Calu3 (cell line): ENCODE measurements at places on chromosomes 16 and 17. TPM values are rescaled to one million over a fixed set of nuclear protein-coding genes. Genes with fewer than 3 reads are reported as not detected.

- no peak overlapping the region for H3K27ac ChIP-seq
- no peaks in the 10 kb centered on the region for H3K27me3 ChIP-seq
- no peak for DNase-seq
- H3K4me3 ChIP-seq: no peak overlapping the region
- H3K4me1 ChIP-seq: no peaks in the 10 kb centered on the region
Measured at GRCh38 chr17:57570724-57571344, 174.3 kb downstream of the CCDC182 start.

- peaks cover 3% of the 10 kb centered on the region for H3K4me1 ChIP-seq
- DNase-seq: no peak
- H3K27me3 ChIP-seq: peaks cover 99% of the 10 kb centered on the region
- H3K27ac ChIP-seq: no peak overlapping the region
- H3K36me3 ChIP-seq: no peaks in the 10 kb centered on the region
Measured at GRCh38 chr16:85455534-85455933, 157.6 kb upstream of the GSE1 start.

DNA sequence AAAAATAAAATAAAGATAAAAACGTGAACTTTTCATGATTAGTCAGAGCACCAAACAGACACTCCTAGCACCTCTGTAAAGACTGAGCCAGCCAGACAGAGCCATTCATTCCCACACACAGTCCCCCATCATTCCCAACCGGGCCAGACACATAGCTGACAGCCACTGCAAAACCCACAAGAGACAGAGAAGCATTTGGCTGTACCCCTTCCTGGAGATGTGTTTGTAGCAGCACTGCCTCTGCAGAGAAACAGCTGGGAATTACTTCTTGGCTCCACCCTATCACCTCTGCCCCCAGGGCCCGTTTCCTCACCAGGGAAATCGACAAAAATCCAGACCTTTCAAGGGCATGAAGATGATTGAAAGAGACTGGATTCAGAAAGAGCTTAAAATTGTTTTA, 46.4 kb downstream of the MYH11 start:
- no peaks in the 10 kb centered on the region for H3K36me3 ChIP-seq
- H3K4me3 ChIP-seq: no peak overlapping the region
- no peak for DNase-seq
- no peak overlapping the region for H3K27ac ChIP-seq

- no peak overlapping the region for H3K27ac ChIP-seq
- H3K4me1 ChIP-seq: no peaks in the 10 kb centered on the region
- H3K36me3 ChIP-seq: peaks cover 6% of the 10 kb centered on the region
- DNase-seq: no peak
Measured at GRCh38 chr17:40473573-40474365, 27.7 kb downstream of the TNS4 start.

DNA sequence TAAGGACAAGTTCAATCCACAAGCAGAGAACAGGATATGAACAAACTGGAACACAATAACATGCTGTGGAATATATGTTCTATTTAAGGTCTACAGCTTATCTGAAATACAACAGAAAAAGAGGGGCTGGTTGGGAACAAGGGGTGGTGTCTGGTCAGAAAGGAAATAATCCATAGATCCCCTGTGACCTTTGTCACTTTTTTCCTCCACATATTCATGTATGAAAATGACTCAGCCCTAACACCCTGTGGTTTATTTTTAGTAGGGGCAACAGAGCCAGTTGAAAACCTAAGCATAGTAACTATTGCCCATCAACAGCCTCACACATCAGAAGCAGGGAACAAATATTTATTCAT, 12.3 kb upstream of the SPAG9 start:
- H3K27me3 ChIP-seq: no peaks in the 10 kb centered on the region
- H3K4me3 ChIP-seq: no peak overlapping the region
- peak overlapping the region; percentile 49 for H3K27ac ChIP-seq
- peaks cover 28% of the 10 kb centered on the region for H3K4me1 ChIP-seq

Gene NLRC3
- 0.37 and 0.42 TPM in 2 replicates for total RNA-seq

Gene KRTAP4-9
- total RNA-seq: not detected in 2 replicates

- no peaks in the 10 kb centered on the region for H3K27me3 ChIP-seq
- H3K27ac ChIP-seq: no peak overlapping the region
- DNase-seq: no peak
- no peaks in the 10 kb centered on the region for H3K4me1 ChIP-seq
Measured at GRCh38 chr17:7927596-7927995, 2.1 kb downstream of the KCNAB3 start.

GRCh38 chr16:67528222-67528869, at the start of gene RIPOR1:
RIPOR1 (plus strand) TSS chr16:67528829; CDS start chr16:67538447, 9,618 bp downstream.
- DNase-seq: peak; percentile 60
- peaks cover 42% of the 10 kb centered on the region for H3K36me3 ChIP-seq
- H3K4me3 ChIP-seq: peak within 1 kb of the TSS; percentile 87
- H3K27me3 ChIP-seq: peaks cover 24% of the 10 kb centered on the region
- peaks cover 36% of the 10 kb centered on the region for H3K4me1 ChIP-seq

Gene GPR142
- total RNA-seq: not detected in 2 replicates

GRCh38 chr16:13945744-13946485, 26.0 kb downstream of the ERCC4 start:
- no peak overlapping the region for H3K27ac ChIP-seq
- H3K27me3 ChIP-seq: no peaks in the 10 kb centered on the region
- DNase-seq: no peak
- H3K36me3 ChIP-seq: no peaks in the 10 kb centered on the region
- H3K4me1 ChIP-seq: no peaks in the 10 kb centered on the region
- H3K4me3 ChIP-seq: no peak overlapping the region

Gene MRPL58
- 49.0 and 52.7 TPM in 2 replicates for total RNA-seq

Gene OGFOD3
- 29.0 and 38.0 TPM in 2 replicates for total RNA-seq

DNA sequence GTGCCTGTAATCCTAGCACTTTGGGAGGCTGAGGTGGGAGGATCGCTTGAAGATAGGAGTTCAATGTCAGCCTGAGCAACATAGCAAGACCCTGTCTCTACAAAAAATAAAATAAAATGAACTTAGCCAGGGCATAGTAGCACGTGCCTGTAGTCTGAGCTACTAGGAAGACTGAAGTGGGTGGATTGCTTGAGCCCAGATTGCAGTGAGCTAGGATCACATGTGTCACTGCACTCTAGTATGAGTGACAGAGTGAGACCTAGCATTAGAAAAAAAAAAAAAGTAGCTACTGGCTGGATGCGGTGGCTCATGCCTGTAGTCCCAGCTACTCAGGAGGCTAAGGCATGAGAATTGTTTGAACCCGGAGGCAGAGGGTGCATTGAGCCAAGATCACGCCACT, 6.0 kb downstream of the ADAP2 start:
- H3K4me3 ChIP-seq: no peak overlapping the region
- H3K4me1 ChIP-seq: no peaks in the 10 kb centered on the region
- no peaks in the 10 kb centered on the region for H3K36me3 ChIP-seq
- peaks cover 36% of the 10 kb centered on the region for H3K27me3 ChIP-seq
- DNase-seq: no peak

Gene KLHL36
- total RNA-seq: 90.4 and 93.6 TPM in 2 replicates

Gene CD300A
- 0.45 TPM in 1 of 2 replicates, not detected in the other for total RNA-seq

Gene SNX11
- 29.4 and 37.1 TPM in 2 replicates for total RNA-seq

Gene GJD3
- total RNA-seq: 0.44 and 0.71 TPM in 2 replicates

DNA sequence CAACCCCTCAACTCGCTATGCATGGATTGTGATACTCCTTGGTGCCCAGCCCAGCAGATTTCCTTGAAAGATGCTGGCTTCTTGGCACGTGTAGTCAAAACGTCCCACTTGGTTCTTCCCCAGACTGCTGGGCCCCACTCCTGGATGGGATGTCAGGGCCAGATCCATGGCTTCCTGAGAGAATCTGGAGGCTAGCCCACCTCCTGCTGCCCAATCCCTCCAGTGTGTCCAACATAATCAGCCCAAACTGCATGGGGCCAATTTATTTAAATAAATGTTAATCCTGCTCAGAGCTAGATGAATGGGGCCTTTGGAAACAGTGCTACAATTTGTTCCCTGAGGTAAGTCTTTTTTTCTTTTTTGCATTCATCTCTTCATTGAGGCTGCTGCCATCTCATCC, 49.4 kb downstream of the WSB1 start:
- no peak overlapping the region for H3K4me3 ChIP-seq
- DNase-seq: no peak
- peaks cover 19% of the 10 kb centered on the region for H3K4me1 ChIP-seq
- H3K27me3 ChIP-seq: no peaks in the 10 kb centered on the region

DNA sequence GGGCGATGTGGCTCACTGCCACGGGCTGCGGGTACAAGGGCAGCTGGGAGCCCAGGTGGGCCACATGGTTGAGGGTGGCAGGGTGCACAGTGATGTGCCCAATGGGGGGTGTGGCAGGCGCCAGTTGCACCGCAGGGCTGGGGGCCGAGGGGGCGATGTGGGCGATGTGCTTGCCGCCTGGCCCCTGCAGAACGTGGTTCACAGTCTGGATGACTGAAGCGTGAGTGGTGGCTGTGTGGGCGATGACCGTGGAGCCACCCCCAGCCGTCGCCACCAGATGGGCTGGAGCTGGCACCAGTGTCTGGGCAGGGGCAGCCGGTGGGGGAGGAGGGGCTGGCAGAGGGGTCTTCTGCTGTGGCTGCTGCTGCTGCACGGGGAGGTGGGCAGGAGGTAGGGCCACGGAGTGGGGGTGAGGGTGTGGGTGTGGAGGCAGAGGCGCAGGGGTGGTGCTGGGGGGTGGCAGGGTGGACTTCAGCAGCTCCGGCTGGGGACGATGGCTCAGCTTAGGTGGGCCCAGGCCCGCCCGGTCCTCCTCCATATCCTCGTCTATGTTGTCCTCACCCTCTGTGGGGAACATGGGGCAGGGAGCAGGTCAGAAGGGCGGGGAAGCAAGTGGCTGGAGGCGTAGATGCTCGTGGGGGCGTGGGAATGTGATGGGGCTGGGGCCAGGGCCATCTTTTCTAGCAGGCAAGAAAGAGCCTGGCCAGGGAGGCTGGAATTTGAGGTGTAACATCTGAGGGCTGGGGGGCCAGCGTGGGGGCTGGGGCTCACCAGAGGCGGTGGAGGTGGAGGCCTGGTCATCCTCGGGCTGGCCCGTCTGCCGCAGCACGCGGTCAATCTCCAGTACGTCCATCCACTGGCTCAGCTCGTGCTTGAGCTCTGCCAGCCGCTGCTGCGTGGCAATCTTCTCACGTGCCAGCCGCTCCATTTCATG, 13.5 kb downstream of the MNT start:
- peaks cover 42% of the 10 kb centered on the region for H3K36me3 ChIP-seq
- no peak overlapping the region for H3K4me3 ChIP-seq
- no peaks in the 10 kb centered on the region for H3K27me3 ChIP-seq
